ENCODE measurements at places on chromosomes 11 and 22.

DNA sequence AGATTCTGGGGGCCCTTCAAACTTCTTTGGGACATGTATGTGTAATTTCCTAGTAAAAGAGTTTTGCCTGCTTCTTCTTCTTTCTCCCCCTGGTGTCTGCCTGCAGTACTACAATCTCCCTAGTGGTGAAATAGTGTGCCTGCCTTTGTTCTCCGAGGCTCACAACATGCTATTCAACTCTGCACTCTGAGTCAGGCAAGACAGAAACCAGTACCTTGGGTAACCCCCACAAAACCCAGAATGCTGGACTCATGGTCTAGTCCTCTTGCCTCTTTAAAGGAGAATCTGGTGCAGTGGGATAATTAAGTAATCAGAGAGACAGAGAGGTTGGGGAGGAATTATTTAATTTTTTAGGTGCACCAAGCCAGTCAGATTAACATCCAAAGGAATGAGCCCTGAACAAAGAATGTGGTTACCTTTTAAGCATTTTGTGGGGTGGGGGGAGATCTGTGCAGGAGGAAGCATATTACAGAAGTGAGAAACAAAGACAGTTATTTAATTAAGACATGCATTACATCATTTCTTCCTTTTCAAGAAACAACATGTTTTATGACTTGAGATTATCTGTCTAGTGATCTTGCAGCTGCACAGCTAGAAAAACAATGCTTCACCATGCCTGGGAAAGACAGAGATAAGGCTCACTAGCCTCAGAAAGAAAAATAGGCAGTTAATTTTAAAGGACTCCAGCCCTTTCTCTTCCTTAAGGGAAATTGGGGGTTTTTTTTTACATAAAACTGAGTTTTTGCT lies 11.0 kb upstream of the MS4A6A start:
- peak; percentile 41 for DNase-seq

- DNase-seq: no peak
Observed at GRCh38 chr22:37033605-37034430, 14.3 kb downstream of the MPST start.

GRCh38 chr11:68193018-68193417 lies 20.1 kb downstream of the KMT5B start:
- no peak for DNase-seq

GRCh38 chr11:84345027-84345426 lies 1058.9 kb upstream of the CCDC90B start:
- no peak for DNase-seq

GRCh38 chr11:112564228-112564955 lies 303.7 kb upstream of the PLET1 start:
- DNase-seq: no peak

- DNase-seq: no peak
Observed at GRCh38 chr22:43894122-43894521, 2.3 kb upstream of the PNPLA5 start.

- no peak for DNase-seq
Observed at GRCh38 chr22:27207907-27208306, 550.5 kb downstream of the MIAT start.

DNA sequence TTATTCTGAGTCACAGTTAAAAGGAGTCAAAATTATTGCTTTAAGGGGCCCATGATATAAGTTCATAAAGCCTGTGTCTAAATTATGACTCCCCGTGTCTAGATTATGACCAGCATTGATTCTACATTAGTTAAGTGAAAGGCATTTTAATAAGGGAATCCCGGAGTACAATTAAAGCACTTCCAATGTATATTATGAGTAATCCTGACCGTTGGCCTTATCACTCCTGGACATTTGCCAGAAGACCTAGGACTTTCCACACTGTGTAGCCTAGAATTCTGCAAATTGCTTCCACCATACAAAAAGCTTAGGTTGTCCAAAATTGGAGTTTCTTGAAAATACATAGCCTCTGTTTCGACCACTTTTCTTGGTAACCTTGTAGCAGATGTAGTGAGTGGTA lies 1292.6 kb downstream of the LRRC4C start:
- no peak for DNase-seq

DNA sequence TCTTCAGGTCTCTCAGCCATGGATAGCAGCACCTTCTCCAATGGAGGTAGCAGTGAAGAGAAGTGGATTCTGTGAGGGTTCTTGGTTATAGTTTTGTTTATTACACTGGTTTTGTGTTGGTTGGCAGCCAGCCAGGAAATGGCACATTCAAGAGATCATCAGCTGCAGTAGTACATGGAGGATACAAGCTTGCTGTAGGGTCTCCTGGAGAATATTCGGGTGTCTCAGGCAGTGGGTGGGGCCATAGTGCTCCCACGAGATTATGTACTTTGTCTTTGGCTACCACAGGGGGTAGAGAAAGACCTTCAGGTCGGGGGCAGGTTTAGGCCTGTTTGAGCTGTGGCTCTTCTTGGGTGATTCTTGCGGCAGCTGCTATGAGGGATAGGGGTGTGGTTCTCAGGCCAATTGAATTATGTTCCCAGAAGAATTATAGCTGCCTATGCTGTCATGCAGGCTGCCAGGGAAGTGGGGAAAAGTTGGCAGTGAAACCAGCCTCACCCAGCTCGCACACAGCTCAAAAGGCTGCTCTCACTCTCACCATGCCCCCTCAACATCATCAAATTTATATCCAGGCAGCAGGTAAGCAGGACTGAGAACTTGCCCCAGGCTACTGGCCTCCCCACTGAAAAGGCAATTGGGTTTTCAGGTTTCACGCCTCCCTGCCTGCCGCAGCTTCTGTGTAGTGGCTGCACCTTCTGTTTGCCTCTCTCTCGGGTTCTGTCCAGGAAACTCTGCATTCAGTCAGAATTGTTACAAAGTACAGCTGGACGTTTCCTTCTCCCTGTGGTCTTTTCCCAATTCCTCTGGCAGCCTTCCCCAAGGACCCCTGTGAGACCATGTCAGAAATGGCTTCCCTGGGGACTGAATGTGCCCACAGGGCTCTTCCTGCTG lies 435.5 kb downstream of the LUZP2 start:
- DNase-seq: no peak

DNA sequence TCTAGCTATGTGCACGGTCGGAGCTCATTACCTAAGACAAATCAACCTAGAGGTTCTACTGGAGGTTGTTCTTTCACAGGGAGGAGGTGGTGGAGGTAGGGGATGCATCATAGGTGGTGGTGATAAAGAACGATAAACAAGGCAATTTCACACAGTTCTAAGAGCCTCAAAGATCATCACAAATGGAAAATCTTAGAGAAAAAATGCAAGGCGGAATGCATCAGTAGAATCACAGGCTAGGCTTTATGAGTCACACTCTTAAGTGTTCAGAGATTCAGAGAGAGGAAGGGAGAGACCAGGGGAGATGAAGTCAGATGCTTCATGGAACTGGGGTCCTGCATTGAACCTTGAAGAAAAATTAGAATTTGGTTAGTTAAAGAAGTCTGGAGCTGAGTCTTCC lies 58.3 kb downstream of the TMPRSS5 start:
- DNase-seq: no peak

DNA sequence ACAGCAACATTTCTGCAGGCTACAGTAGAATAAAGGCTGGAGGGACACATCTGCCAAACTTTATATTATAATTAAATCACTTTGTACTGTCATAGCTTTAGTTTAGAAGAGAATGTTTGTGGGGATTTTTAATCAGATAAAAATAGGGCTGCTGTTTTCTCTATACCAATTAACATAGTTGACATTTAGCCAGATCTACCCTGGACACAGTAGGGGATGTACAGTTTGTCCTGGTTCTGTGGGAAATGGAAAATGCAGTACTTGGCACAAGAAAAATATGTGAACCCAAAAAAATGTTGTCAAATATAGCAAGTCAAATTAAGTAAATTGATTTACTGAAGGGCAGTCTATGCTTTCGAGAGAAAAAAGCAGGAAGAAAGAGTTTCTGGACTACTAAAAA lies 20.8 kb upstream of the PICALM start:
- DNase-seq: no peak

DNA sequence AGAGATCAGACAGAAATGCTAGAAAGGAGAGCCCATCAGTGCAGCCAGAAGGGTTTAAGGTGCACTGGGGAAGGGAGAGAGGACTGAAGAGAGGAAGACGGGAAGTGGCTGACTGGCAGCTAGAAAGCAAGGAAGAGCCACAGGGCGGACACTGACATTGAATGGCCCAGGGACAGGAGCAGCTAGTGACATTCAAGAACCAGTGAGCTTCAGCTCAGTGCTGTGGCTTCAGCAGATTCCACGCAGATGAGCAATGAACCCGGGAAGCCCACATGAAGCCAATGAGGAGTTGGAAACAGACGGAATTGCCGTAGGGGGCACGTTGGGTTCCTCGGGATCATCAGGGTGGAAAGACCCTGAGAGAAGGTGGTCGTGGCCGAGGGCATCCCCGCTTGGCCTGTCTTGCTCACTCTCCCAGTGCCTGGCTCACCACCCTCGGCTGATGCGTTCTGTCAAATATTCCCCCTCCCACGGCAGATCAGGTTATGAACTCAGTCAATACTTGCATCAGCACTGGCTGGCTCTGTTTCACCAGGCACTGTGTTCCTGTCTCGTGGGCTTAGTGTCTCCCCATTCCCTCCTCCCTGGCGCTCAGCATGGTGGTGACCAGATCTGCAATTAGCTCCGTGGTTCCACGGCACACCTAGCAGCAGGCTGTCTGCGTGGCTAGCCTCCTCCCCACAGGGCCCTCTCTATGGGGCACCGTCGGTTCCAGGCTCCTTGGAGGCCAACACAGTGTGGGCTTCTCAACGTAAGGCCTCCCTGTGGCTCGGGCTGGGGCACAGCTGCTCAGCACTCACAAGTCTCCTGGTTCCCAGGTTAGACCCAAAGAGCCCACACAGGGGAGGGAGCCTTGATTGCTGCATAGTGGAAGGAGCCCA lies 145.5 kb downstream of the TRIM29 start:
- DNase-seq: no peak
